Effector CD4-positive, alpha-beta T cell (primary cell): ENCODE measurements at places on chromosomes 11 and 22.

GRCh38 chr22:25765016-25765367 lies 23.0 kb downstream of the MYO18B start:
- DNase-seq: no peak

- no peak for DNase-seq
These were observed 8.4 kb upstream of the OMP start for GRCh38 chr11:77093987-77094840.

DNA sequence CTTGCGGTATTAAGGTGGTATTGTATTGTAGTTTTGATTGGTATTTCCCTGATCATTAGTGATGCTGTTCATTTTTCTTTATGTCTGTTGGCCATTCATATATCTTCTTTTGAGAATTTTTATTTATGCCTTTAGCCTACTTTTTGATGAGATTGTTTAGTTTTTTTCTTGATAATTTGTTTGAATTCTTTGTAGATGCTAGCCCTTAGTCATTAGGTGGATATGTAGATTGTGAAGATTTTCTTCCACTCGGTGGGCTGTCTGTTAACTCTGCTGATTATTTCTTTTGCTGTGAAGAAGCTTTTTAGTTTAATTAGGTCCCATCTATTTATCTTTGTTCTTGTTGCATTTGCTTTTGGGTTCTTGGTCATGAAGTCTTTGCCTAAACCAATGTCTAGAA lies 115.4 kb downstream of the VPREB1 start:
- no peak for DNase-seq

DNA sequence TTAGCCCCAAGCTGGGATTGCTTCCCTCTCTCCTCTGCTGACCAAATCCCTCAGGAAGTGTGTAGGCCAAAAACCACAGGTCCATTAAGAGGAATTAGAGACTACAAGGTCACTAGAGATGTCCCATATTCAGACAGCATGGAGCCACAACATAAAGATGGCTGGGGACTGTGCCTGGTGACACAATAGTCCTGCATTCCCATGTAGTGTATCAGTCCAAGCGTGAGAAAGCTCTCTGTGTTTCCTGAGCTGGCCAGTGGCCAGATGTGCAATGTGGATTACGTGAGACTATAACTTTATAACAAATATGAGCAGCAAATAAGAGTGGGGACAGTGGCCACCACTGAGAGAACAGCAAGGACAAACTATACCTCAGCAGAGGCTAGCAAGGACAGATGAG lies 7.6 kb upstream of the MS4A10 start:
- DNase-seq: no peak

- no peak for DNase-seq
These were observed 6.9 kb upstream of the ACR start for GRCh38 chr22:50730941-50731661.

- no peak for DNase-seq
These were observed 39.4 kb downstream of the CEP57 start for GRCh38 chr11:95829580-95830259.

DNA sequence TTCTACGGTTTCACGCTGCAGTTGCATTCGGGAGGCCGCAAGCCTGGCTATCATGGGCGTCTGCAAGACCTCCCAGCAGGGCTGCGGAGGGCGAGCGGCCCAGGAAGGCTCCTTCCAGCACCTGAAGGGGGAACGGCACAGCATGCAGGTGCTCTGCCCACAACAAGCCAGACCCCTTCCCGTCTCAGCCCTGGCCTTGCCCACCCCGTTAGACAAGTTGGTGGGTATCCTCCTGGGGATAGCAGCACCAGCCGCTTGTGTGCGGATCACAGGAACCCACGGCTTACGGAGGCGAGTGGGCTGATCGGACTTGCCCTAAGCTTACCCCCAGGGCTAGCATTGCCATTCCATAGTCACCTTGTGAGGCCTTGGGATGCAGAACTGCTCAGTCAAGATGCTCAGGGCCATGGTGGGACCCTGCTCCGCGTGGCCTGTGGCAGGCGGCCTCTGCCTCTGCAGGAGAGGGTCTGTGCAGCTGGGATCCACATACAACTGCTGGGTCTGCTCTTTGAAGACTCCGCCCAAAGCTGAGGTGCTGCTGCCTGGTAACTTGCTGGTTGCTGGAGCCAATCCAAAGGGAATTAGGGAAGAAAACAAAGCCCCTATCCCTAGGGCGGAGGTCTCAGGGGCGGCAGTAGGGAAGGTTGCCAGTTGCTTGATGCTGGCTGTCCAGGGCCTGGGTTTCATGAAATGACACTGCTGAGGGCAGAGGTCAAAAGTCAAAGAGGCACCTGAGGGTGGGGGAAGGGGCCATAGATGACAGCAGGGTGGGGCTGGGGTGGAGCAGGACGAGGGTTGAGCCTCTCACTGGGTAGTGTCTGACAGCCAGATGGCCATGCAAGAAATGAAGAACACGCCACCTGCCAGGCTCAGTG lies 1.4 kb upstream of the OSBPL5 start:
- DNase-seq: no peak

DNA sequence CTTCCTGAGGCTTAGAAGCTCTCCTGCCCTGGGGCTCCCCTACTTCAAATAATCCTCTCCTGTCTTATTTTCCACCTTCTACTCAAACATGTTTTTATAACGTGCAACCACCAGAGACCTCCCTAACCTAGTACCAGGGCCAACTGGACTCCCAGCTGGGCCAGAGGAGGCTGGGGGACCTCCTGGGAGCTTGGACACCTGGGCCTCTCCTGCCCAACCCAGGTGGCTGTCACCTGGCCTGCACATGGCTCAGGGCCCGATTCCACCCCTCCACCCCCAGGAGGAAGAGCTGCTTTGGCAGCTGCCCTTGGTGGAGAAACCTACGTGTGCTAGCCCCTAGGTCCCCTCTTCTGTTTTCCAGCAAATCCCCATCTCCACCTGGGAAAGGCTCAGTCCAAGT lies 105.2 kb downstream of the ABTB2 start:
- no peak for DNase-seq

DNA sequence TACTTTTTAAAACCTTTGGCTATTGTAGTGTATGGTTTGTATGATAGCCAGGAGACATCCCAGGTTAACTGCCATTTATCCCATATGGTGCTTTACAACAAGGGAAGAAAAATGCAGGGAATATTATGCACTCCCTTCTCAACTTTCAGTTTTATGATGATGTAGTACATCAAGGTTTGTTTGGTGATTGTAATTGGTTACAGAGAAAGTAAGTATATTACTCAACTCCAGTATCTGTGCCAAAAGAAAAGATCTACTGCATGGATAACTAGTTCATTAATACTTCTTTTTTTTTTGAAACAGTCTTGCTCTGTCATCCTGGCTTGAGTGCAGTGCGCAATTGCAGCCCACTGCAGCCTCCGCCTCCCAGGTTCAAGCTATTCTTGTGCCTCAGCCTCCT lies 65.3 kb downstream of the BCL2L13 start:
- DNase-seq: no peak

DNA sequence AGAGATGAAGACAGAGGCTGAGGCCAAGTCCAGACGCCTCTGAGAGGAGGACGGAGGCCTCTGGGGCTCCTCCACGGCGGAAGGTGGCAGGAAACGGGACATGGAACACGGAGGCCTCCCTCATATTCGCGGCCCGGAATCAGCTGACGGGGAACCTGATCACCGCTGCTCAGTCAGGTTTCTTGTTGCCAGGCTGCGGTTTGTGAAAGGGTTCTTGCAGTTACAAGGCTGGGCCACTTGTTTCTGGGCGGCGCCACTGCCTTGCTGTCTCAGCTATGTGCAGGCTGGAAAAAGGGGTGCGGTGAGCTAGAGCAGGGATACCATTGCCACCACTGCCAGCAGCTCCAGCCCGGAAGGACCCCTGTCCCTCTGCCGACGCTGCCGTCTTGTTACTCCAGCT lies 10.0 kb upstream of the MMP1 start:
- DNase-seq: no peak

DNA sequence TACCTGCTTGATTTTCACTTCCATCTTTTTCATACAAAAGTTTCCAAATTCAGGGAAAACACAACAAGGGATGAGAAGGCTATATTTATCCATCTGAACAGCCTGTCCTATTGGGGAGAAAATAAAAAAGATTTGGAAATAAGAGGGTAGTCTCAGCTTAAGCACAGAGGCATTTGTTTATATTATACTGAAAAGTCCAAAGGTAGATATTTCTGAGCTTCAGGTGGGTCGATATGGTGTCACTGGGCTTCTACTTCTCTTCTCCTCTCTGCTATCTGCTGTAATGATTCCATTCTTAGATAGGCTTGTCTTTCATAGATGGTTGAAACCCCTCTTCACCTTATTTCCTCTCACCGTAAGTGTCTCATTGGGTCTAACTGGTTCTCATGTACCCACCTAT lies 337.0 kb downstream of the INSC start:
- DNase-seq: no peak

- DNase-seq: no peak
These were observed 6.0 kb downstream of the ESS2 start for GRCh38 chr22:19138217-19139000.

DNA sequence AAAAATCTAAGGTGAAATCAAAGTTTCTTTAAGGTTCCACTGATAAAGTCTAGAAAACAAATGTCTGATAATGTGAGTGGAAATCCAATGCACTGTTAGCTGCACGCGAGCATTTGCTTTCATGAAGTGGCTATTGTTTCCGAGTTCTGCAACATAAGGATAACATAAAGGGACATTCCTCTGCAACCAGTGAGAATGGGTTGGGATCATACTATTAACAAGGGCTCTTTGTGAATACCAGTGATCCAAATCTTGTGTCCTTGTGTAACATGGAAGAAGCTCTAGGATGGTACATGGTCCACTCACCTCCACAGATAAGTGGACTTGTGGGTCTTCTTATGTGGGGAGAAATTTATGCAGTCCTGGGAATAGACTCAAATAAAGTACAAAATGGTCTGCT lies 24.6 kb downstream of the APIP start:
- no peak for DNase-seq

GRCh38 chr22:48486134-48486532 lies 1341.5 kb downstream of the BRD1 start:
- no peak for DNase-seq

DNA sequence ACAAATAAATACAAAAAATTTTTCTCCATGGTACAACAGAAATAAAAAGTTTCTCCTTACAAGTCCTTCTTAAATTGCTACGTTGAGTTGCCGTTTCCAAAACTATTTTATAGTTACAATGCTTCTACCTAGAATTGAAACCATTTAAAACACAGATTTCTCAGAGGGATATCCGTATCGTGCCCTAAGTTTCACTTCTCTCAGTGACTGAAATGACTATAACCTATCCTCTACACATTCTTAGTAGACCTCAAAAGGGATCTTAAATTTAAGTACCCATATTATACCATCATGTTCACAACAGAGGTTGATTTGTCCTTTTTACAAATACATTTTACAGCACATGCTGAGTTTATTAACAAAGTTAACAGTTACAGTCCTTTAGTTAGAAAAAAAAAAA lies 44.1 kb downstream of the USP28 start:
- no peak for DNase-seq

DNA sequence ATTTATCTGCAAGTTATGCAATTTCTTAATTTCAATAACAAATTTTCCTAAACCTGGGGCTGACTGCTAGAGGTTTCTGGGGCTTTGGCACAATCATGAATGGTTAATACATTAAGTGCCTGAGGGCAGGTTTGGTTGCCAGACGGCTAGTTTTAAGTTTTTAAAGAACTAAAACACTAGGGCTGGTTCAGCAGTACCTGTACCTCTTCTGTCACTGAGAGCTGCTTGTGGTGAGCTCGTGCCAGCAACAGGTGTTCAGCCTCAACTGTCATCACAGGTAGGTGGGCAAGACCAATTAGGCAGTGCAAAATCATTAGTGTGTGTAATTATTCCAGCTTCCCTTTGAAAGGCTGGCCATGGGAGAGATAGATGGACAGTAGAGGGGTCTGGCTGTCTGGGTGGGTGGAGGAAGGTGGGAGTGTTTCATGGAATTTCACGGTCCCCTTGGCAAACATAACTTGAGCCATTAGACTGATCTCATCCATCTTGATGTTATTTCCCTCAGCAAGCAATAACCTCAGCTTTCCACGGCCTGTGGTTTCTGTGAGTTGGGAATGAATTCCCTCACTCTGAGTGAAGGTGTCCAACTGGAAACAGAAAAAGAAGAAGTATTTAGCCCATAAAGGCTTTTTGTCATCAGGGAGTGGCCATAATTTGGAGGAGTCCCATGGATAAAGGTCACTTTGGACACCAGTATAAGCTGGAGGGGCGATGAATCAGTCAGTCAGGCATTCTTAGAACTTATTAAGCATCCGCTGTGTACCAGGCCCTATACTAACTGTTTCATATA lies 114.8 kb downstream of the SNX19 start:
- DNase-seq: no peak

DNA sequence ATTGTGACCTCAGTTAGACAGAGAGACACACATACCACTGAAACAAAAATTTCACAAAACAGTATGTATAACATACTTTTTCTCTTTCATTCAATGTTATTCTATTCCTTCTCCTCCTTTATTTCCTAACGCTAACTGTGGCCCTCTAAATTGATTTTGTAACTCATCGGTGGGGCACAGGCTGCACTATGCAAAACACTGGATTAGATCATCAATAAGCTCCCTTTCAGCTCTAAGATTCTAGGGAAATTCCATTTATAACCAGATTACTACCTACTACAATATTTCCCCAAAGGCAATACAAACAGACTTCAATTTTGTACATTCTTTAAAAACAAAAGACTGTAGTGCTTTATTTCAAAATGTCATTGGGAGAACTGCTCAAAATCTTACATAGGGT lies 6.1 kb downstream of the FJX1 start:
- no peak for DNase-seq

DNA sequence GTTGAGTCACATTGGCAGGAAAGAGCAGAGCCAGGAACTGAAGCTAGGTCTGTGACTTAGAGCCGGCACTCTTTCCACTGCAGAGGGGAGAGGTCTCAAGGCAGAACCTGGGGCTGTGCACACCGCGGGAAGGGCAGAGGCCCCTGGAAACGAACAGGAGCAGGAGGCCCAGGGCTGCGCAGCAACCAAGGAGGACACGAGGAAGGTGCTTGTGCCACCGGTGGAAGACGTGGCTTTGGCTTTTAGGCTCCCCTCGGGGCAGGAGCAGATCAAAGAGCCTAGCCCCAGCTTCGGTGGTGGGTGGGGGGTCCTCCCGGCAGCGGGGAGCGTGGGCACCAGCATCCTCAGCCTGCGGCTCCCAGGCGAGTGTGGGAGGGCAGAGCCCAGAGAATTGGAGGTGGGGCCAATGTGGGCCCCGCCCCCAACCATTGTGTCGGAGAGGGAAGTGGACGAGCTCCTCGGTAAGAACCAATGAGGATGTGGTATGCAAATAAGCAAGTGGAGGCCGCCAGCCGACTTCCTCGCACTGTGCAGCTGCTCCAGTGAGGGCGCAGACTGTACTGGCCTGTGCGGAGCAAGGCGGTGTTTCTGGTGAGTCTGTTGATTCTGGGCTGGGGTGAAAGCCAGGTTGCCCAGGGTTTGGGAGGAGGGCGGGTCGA lies at the start of gene CCDC116:
CCDC116 (plus strand) TSS at position 524 of the 659 bp plus-strand sequence. CDS start 422 bp downstream, outside the sequence.
- peak; percentile 54 for DNase-seq

- no peak for DNase-seq
These were observed 9.6 kb upstream of the CTSD start for GRCh38 chr11:1773131-1773993.

- peak; percentile 17 for DNase-seq
These were observed 35.3 kb upstream of the GNB1L start for GRCh38 chr22:19889951-19890350.

GRCh38 chr22:27637604-27638003 lies 164.0 kb downstream of the MN1 start:
- no peak for DNase-seq

GRCh38 chr11:93737904-93738612 lies 3.2 kb downstream of the TAF1D start:
- DNase-seq: no peak

GRCh38 chr22:43008921-43009320 lies 6.0 kb downstream of the PACSIN2 start:
- no peak for DNase-seq
